ENCODE measurements at places on chromosomes 11 and 22. TPM values are rescaled to one million over a fixed set of nuclear protein-coding genes. Genes with fewer than 3 reads are reported as not detected.

DNA sequence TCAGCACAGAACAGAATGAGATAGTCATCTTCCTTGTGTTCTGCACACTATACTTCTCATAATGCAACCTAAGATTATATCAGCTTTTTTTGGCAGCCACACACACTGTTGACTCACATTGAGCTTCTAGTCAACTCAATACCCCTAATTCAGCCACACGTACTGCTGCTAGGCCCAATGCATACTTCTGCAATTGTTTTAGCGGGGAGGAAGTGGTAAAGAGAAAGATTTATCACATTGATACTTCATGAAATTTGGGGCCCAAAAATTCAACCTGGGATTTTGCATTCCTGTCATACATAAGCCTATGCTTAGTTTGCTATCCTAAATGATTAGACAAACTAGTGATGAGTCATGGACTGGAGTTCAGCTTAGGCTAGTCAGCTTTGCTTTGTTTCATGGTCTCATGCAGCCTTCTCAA lies 8.6 kb upstream of the UPB1 start:
- no peak for DNase-seq

DNA sequence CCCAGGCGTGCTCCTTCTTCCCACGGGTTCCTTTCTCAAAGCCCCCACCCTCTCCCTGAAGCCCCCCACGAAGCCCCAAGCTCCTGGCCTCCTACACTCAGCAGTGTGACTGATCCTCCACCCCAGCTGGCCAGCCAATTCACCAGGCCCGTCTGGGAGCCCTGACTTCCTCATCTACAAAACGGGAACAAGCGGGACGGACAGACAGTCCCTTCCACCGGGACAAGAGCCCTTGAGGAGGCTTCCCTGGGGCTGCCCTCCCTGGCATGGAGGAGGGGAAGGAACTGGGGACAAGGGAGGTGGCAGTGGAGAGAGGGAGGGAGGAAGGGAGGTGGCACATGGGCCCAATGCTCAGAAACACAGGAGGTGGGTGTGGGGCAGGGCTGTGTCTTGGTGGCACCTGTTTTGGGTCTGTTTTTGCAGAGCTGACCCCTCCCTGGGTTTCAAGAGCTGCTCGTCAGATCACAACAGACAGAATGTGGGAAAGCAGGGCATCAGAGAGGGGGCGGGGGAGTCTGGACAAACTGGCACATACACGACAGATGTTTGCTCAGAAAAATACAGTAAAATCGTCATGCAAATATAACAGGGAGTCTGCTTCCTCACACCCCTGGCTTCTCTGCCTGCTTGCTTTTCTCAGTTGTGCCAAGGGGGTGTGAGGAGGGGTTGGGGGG lies 56.8 kb downstream of the ELFN2 start:
- DNase-seq, result peak; percentile 37

GRCh38 chr22:23121424-23121823 lies 20.4 kb downstream of the RSPH14 start:
- DNase-seq, result no peak

DNA sequence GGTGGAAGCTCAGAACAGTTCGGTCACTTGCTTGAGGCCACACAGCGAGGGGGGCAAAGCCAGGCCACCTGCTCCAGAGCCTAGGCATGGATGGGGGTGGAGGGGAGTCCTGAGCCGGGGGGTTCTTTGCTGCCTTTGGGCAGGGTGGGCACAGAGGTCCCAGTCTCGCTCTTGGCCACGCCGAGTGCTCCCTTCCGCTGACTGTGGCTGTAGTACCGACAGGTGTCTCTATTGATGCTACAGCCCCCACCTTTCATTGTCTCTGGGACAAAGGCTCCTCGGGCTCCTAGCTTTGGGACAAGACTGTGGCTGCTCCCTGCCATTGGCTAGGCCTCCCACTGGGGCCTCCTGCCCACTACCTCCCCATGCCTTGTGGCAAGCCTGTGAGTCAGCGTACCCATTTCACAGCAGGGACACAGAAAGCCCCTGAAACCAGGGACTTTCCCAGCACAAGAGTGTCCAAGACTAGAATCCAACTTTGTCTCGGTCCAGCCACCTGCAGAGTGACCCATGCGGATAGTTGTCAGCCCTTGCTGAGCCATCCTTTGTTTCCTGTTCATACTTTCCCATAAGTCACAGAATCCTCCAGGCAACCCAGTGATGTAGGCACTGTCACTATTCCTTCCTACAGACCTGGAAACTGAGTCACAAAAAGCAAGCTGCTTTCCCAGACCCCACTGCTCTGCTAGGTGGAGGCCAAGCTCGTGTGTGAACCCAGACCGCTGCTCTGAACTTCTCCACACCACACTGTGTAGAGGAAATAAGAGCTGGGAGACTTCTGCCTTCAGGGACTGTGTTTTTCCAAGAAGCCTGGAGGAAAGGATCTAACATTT lies 17.2 kb downstream of the MYEOV start:
- no peak for DNase-seq

DNA sequence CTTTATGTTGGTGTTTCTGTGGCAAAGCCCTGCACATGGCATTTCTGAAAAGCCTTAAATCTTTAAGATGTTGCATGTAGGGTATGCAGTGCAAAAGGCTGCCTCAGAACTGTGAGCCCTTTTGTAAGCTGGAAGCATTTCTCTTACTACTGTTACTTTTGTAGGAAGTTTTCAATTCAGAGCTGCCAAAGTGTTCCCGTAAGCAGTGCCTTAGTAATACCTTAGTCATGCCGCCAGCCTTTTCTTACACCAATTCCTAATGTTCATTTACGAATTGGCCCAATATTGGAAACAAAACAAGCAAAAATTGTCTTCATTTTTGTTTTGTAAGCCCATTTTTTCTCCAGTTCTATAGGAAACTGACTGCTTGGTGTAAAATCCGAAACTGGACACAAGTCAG lies 67.4 kb upstream of the RASSF10 start:
- DNase-seq, result no peak

DNA sequence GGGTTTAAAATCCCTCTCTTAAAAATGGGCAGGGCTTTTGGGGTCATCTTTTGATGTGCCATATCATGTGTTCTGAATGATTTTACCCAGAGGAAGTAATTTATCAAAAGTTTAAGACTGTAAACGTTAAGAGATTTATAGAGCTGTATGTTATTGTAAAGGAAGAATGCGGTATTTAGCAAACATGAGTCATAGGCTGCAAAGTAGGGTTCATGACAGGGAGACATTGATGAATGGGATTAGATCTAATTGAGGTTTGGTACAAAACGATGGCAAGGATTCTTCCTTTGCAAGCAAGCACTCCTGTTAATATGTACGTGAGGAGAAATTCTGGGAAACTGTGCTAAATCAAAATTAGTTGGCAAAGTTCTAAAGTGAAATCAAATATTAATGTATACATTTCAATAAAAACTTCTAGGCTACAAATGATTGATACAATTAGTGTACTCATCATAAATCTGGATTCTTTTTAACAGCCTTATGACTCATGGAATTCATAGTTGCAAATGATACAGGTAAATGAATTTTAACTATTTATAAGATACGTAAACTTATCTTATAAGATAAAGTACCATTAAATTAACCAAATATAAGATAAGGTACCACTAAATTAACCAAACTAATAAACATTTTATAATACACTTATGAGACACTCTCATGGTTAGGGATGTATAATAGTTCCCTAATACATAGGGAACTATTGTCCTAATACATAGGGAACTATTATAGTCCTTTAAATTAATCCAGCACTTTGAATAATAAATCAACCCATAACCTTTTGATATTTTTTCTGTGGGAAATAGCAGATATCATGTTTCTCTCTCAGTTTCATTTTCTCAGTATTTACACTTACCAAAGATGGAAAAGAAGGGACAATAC lies 58.4 kb downstream of the KIF18A start:
- no peak for DNase-seq

DNA sequence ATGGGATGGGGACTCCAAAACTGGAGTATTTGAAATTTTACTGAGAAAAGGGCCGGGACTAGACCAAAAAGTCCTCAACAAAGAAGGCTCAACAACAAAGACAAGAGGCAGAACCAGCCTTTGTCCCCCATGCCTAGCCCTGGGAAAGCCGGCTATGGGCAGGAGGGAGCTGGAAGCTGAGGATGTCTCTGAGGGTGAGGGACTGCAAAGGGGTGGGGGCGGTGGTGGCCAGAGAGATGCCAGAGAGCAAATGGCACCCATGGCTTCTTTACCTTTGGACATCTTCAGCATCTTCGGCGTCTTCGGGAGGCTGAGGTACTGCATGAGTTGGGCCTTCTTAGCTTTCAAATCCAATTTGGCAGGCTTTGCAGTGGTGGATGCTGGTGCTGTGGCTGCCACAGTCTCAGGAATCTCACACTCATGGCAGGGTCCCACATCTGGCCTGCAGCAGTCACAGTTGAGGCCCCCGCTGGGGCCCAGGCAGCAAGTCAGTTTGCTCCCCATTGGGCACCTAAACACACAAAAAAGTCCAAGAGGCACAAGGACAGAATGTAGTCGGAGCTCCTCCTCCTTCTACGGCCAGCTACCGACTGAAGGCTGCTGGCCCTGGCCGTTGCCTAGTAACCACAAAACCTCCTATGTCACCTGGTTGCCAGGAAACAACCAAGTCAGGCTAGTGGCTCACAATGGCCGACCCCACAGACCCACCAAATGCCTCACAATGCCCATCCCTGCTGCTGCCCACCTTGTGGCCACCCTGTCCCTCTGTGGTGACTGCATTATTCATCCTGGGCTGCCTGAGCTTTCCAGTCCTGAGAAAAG lies at the start of gene C22orf42:
TSS of gene C22orf42 (minus strand) at position 592 of the 822 bp plus-strand sequence. CDS start at position 504, 88 bp downstream.
- no peak for DNase-seq

- no peak for DNase-seq
Measured at GRCh38 chr11:13225038-13226001, 52.3 kb upstream of the BMAL1 start.

- DNase-seq, result no peak
Measured at GRCh38 chr11:104366321-104366734, 202.4 kb upstream of the PDGFD start.

GRCh38 chr11:121344824-121345223 lies 52.3 kb downstream of the SC5D start:
- DNase-seq, result no peak

DNA sequence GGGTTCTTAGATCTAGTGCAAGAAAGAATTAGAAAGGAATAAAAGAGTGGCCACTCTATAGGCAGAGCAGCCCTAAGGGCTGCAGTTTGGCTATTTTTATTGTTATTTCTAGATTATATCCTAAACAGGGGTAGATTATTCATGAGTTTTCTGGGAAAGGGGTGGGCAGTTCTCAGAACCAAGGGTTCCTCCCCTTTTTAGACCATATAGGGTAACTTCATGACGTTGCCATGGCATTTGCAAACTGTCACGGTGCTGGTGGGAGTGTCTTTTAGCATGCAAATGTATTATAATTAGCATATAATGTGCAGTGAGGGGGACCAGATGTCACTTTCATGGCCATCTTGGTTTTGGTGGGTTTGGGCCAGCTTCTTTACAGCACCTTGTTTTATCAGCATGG lies 44.6 kb downstream of the METTL15 start:
- no peak for DNase-seq

GRCh38 chr11:134636071-134636470 lies 224.0 kb upstream of the B3GAT1 start:
- DNase-seq, result no peak

- DNase-seq, result peak; percentile 21
Measured at GRCh38 chr22:50600967-50601668, 525 bp downstream of the MAPK8IP2 start.

- no peak for DNase-seq
Measured at GRCh38 chr22:18104566-18104965, 6.0 kb upstream of the TUBA8 start.

GRCh38 chr11:74278103-74278502 lies 33.3 kb downstream of the P4HA3 start:
- no peak for DNase-seq

- no peak for DNase-seq
Measured at GRCh38 chr11:84420271-84420670, 1134.1 kb upstream of the CCDC90B start.

- DNase-seq, result peak; percentile 71
Measured at GRCh38 chr22:20243537-20244249, 24.4 kb downstream of the RTN4R start.

DNA sequence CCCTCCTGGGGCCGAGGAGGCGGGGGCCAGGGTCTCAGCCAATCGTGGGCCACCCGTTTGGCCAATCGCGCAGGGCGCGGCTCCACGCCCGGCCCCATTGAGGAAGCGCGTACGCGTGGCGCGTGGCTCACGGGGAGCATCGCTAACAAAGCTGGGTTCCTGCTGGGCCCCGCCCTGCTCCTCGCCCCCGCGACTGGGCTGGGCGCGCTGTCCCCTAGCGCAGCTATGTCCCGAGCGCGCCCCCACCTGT lies 614 bp upstream of the ASCL2 start:
- DNase-seq, result peak; percentile 60

GRCh38 chr11:76740772-76741171 lies 42.4 kb upstream of the TSKU start:
- no peak for DNase-seq

GRCh38 chr11:1817000-1817399 lies 17.8 kb upstream of the SYT8 start:
- no peak for DNase-seq

DNA sequence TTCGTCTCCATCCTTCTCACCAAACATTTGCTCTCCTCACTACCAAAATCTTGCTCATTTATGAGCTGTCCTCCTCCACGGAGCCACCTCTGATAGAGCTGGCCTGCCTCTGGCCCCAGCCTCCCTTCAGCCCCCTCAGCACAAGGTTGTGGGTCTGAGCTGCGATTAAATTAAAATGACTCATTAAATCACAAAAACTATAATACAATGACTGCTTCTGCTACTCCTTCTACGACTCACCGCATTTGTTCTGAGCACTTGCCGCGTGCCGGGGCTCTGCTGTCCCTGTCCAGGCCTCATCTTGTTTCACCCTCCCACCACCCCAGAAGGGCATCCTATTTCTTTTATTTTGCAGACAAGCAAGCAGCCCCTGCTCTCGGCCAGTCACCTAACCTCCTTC lies 49.2 kb upstream of the TIMP3 start:
- DNase-seq, result no peak

The SCT gene
- 0.64 TPM for polyA plus RNA-seq

The SYT8 gene
- polyA plus RNA-seq, result not detected

The SYT12 gene
- not detected for polyA plus RNA-seq

The PARVA gene
- 33.6 TPM for polyA plus RNA-seq

The MS4A6E gene
- not detected for polyA plus RNA-seq

All from heart right ventricle (tissue), 16 donors.